Non-pigmented ciliary epithelial cell (primary cell): ENCODE measurements at places on chromosomes 7 and 10.

- no peak for DNase-seq
These were observed 173.9 kb upstream of the CDK1 start for GRCh38 chr10:60604342-60604741.

- DNase-seq, result peak; percentile 15
These were observed 115.0 kb downstream of the CHCHD3 start for GRCh38 chr7:132966754-132967469.

GRCh38 chr10:26829810-26830515, 30.8 kb downstream of the ABI1 start:
- no peak for DNase-seq

- no peak for DNase-seq
These were observed 13.5 kb downstream of the EFCAB10 start for GRCh38 chr7:105567821-105568220.

DNA sequence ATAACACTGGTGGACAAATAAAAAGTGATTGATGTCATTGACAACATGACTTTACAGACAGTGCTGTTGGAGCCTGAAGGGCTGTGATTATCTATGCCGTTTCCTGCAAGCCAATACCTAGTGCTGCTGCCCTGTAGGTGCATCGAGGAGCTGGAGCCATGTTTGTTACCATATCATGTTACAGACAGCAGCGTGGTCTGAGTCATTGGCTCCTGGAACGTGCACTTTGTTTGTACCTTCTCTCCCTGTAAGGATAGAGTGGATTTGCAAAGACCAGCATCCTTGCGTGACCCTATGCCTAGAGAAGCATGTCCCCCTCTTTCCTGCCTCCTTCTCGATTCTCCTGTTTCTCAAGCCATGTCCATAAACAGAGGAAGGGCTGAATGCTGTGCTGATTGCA, 597.2 kb downstream of the TYW1 start:
- no peak for DNase-seq

DNA sequence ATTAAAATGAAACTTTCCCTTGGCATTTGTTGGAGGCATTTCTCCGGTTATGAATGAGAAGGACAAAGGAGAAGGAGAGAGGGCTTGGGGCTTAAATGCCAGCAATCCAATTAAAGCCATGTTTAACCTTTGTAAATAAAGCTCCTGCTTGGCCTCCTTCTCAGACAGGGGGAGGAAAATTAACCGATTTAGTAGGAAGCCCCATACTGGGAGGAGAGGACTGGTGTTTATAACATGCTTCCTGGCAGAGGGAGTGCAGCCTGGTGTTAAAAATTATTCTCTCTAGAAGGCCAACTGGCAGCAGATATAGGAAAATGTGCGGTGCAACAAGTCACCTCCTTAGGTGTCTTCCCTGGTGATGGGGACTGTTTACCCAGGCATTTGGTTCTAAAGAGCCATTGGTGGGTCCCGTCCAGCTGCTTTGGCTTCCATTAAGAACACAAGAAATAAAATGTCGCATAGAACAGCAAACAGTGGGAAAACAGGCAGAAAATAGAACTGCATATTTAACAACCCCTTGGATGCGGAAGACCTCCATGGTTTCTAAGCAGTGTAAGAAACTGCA, 846.5 kb downstream of the TYW1 start:
- no peak for DNase-seq

DNA sequence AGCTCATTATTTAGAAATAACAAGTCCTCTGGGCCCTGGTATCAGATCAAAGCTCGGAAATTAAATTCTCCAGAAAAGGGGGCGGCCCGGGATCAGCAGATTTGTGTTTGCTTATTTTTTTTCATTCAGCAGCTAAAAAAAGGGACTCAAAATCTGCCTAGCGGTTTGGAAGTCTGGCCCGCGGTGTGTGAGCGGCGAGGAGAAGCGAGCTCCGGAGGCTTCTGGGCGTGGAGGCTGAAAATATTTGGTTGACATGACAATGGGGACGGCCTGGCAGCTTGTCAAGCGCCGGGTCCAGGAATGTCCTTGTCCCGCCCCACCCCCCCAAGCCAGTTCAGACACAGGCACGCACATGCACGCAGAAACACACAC, 43.4 kb downstream of the FOXL3 start:
- DNase-seq, result no peak

- peak; percentile 89 for DNase-seq
These were observed 290.3 kb downstream of the TNS3 start for GRCh38 chr7:47291461-47292081.

GRCh38 chr7:96400001-96400400, 78.1 kb upstream of the SLC25A13 start:
- no peak for DNase-seq

GRCh38 chr10:77392236-77392721, 245.3 kb downstream of the KCNMA1 start:
- no peak for DNase-seq

DNA sequence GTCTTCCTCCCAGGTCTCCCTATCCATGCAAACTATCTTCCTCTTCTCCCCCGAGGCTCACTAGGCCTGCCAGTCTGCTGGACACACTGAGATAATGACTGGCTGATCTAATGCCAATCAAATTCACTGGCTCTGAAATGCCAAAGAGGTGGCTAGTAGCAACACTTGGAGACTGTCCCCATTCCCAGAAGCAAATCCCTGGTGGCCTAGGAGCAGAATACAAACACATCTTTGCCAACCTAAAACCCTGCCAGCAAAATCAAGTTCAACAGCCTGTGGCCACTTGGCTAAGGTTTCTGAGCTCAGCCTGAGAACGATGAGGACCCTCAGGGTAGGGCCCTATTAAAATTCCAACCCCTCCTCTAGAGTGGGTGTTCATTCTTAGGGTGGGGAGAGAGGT, 46.6 kb downstream of the SH3PXD2A start:
- DNase-seq, result no peak

DNA sequence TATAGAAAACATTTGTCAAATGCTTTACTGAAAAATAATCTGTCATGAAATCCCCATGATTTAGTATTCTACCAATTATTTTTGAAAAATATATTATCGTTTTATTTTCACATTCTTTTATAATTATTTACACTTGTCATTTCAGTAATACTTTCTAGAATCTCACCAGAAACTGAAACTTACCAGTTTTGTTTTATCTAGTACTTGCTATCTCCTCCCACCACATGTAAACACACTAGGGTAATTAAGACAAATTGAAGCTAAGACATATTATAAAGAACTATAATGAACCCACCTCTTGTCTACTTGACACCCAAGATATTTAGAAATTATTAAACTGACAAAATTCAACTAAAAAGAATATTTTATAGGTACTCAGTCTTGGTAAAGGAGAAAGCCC, 51.5 kb upstream of the GRM3 start:
- no peak for DNase-seq

DNA sequence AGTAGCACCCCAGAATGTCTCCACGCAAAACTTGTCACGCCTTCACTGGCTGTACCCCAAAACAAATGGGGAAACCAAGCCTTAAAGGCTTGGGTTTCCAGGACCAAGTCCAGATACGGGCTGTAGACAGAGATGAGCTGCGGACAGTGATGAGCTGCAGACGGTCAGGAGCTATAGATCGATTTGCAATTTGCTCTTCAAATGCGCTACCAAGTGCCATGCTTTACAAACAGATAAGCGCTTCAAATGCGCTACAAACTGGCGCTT, 658 bp upstream of the SGCE start:
- no peak for DNase-seq

DNA sequence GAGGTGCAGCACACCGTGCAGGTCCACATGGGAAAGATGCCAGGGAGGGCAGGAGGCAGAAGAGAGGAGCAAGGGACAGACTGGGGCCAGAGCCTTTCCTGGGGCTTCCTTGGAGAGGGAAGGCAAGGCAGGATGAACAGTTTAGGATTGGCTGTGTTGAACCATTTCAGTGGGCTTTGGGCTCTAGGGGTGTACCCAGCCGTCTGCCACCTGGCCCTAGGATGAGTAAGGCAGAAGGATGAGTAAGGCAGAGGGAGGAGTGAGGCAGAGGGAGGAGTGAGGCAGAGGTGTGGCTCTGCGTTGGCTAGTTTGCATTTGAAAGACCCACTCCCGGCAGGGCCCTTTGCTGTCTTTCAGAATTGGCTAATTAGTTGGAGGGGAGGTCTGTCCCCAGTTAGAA, 31.5 kb upstream of the PRF1 start:
- no peak for DNase-seq

DNA sequence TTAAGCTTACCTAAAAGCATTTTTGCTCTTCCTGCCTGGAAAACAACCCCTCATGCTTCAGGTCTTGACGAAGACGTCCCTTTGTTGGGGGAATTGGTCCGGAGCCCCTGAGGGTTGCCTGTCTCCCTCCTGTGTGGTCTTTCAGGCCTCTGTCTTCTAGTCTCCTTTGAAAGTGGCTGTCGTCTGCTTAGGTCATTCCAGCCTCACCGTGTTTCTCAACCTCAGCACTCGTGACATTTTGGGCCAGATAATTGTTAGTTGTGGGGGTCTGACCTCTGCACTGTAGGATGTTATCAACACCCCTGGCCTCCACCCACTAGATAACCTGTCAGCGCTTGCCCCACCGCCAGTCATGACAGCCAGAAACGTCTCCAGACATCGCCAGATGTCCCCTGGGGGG, 219.1 kb downstream of the TCF7L2 start:
- no peak for DNase-seq

DNA sequence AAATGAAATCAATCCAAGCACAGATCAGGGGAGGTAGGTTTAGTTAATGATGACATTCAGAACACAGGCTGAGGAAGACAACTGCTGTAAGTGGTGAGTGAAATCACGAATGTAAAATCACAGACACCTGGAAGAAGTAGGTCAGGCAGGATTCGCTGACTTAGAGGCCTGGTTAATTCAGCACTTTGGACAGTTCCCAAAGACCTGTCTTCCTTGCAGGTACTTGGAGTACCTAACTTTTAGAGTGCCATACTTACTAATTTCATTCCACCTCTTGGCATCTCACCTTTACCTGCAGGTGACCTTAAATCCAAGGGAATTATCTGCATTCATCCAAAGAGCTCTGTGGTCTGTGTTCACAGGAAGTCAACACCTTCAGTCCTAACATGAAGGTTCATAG, 822.3 kb downstream of the PHTF2 start:
- no peak for DNase-seq
